ENCODE measurements at places on chromosomes 1 and 21.

- no peak for DNase-seq
Measured at GRCh38 chr1:8879464-8879921, 1.0 kb upstream of the ENO1 start.

DNA sequence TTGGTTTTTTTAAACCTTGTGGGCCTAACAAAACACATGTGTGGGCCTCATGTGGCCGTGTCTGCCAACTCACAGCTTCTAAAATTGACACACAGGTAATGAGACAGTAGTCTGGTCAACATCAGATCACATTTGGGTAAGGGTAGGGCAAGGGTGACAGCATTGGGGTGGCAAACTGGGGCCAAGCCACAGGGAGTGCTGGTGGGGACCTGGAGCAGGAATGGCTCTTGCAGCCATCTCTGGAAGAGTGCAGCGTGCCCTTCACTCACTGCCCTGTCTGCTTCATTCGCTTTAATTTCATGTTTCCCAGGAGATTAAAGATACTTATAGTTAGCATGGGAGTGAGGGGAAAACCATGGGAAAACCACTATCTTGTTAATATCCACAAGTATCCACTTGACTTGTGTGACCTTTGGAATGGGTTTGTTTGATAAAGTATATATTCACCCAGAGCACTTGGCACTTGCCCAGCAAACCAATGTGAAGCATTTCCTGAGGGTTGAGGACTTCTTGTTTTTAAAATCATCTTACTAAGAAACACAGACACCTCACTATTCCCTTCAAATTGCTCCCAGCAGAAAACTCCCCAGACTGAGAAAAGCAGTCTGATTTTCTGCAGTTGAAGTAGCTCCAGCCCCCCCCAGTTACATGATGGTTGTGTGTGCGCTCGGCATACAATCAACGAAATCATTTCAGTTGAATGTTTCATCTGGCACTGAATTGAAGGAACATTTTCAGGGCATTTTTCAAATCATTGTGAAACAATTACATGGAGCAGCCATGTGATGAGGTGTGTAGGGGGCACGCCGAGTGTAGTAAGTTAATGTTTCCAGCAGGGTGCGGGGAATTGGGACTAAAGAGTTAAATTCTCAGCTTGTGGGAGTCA, 175.7 kb downstream of the VPS13D start:
- no peak for DNase-seq

DNA sequence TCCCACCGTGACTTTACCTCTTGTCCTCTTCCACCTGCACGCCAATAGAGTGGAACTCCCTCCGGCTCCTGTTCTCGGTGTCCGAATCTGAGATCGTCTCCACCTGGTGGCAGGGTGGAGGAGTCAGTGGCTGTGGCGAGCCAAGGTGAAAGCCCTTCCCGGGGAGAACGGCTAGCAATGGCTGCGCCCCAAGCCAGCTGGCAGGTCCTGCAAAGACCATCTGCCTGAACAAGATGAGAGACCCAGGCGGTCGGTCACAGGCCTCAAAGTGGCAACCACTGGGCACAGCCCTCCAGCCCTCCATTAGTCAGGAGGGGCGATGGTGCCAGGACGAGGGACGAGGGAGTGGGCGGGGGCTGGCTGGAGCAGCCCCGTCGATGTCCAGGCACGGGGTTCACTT, 25.4 kb upstream of the SMIM12 start:
- no peak for DNase-seq

DNA sequence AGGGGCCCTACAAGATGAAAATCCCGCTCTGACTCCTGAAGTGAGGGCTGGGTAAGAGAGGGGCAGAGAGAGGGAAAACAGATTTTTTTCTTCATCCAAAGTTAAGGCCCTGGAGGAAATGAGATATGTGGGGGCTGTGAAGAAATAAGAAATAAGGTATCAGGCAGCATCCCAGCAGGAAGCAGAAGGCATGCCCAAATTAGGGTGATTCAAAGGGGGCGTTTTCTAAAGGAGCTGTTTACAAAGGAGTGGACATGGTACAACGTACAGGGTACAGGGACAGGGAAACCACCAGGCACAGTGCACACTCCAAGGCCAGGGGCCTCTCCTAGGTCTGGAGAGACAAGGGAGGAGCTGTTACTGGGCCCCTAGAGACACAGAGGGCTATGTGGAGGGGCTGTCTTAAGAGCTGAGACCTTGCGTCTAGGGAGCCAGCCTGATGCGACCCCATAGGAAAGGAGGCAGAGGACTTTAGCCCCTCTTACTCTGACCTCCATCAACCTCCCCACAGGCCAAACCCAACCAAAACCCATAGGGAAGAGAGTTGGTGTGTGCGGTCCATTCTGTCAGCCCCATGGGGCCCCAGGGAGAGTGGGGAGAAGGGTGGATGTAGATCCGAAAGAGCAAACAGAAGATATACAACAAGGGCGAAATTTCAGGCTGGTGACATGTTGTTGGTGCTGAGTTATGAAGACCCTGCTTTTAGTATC, 38.6 kb downstream of the STYXL2 start:
- DNase-seq = no peak

DNA sequence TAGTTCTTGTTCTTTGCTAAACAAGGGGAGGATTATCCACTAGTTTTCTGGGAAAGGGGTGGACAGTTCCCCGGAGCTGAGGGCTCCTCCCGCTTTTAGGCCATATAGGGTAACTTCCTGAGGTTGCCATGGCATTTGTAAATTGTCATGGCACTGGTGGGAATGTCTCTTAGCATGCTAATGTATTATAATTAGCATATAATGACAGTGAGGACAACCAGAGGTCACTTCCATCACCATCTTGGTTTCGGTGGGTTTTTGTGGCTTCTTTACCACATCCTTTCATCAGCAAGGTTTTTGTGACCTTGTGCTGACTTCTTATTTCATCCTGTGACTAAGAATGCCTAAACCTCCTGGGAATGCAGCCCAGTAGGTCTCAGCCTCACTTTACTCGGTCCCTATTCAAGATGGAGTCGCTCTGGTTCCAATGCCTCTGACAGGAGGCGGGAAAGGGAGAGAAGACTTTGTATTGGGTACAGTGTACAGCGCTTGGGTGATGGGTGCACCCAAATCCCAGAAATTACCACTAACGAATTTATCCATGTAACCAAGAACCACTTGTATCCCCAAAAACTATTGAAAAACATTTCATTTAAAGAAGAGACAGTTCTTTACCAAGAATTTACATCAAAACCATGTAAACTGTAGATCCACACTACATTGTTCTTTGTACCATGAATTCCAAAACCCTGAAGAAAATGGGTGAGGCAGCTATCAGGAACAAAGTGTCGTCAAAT, 8.7 kb upstream of the SLC2A5 start:
- DNase-seq = no peak

DNA sequence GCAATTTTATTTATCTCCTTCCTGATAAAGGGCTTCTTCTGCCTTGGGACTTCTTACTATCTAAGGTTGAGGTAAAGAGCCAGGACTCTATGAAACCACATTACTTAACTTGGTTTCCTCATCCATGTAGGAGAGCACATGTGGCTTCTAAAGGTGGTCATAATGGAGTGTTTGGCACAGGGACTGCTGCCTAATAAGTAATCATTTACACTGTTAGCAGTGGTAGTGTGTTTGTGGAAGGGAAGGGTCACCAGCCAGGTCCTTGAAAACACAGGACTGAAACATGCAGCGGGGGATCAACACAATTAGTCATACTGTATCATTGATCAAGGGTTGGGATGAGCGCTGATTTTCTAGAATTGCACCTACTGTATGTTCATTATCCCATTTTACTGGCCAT, 59.6 kb downstream of the UCK2 start:
- no peak for DNase-seq

- no peak for DNase-seq
Measured at GRCh38 chr1:60898413-60898812, 183.9 kb upstream of the NFIA start.

DNA sequence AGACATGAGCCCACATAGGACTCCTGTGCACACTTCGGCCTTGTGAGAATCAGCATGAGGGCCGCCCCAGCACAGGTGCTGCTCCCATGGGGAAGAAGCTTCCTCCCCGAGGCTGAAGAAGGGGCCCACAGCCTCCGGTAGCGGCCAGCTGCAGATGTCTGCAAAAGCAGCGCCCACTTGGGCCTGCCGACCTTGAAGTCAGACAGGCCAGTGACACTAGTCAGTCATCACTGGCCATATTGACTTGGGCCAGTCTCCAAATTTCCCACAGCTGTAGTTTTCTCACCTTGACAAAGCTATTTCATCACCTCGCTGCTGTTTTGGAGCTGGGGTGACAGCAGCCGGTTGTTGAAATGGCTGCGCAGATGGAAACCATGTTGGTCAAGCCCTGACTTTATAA, 83.0 kb downstream of the RIPK4 start:
- no peak for DNase-seq

- DNase-seq = no peak
Measured at GRCh38 chr1:198725090-198725489, 86.2 kb downstream of the PTPRC start.

DNA sequence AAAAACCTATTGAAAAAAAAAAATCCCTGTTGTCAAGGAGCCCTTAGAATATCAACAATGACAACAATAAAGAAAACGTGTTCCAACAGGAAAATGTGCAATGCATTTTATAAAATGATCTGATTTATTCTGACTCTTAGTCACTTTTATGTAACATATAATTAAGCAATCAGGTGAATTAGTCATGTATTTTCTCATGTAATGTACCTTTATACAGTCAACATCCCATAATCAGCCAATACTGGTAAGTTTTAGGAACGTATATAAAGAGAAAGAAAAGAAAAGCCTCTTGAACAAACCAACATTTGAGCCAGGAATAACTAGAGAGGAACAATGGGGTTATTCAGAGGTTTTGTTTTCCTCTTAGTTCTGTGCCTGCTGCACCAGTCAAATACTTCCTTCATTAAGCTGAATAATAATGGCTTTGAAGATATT, at the start of gene CLCA4:
Gene CLCA4, plus strand, starts transcription at position 292 of the 435 bp plus-strand sequence. Its CDS starts 42 bp downstream, at position 334.
- no peak for DNase-seq

DNA sequence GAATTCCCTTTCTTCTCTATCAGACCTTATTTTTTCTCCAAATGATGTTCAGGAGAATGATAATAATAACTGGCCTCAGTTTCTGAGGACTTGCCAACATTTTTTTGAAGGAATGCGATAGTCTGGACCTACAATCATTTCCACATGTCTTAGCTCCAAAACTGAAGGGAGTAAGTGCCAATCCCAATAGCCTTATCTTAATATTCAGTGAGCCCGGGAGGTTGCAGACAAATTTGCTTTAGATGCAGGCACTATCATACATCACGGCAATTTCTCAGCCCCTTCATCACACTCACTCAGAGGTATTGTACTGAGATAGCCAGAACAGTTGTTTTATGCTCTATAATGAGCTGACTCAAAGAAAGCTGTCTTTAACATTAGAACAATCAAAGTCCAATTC, 796.9 kb downstream of the ADGRL2 start:
- no peak for DNase-seq

DNA sequence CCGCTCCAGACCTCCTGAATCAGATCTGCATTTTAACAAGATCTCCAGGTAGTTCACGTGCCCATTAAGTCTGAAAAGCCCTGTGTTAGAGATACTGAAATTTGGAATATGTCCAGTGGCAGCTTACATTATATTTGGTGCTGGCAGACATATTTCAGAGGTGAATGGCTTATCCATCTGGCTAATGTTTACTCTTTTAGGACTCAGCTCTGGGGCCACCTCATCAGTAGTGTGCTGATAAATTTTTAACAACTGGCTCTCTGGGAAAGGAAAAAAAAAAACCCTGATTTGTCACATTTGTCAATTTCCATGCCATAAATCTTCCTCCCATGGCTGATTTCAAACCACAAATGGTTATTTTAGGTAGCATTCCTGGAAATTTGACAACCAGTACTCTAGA, 25.3 kb upstream of the SYT6 start:
- no peak for DNase-seq

- DNase-seq = no peak
Measured at GRCh38 chr1:115331558-115332331, 6.3 kb downstream of the NGF start.

- no peak for DNase-seq
Measured at GRCh38 chr1:16205891-16206546, 6.4 kb downstream of the ARHGEF19 start.

- no peak for DNase-seq
Measured at GRCh38 chr21:26795866-26796329, 49.3 kb downstream of the ADAMTS1 start.

DNA sequence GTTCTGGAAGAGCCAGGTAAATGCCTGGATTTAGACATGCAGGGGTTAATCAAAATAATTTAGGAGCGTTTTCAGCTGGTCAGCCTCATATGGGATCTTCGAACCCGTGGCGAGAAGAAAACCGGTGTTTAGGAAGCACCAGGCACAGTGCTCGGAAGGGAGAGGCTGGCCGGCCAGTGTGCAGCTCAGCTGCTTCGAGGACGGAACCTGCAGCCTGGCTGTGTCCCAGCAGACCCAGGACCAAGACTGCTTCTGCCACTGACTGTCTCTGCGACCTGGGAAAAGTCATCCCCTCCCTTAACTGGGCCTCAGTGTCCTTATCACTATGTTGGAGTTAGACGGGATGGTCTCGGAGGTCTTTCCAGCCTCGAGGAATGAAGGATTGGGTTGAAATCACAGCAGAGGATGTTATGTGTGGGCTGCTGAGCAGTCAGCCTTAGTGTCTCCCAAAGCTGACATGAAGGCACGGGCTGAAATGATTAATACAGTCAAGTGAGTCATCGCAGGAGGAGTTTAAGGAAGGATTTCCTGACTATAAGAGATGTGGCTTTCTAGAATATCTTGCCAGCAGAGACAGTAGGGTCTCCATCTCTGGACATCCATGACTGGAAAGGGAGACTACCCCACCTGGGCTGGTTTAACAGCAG, 20.8 kb downstream of the PPFIA4 start:
- no peak for DNase-seq

GRCh38 chr21:41560661-41561158, 52.8 kb upstream of the TMPRSS2 start:
- no peak for DNase-seq

GRCh38 chr1:214072426-214073157, 84.8 kb downstream of the PROX1 start:
- no peak for DNase-seq

All from stimulated activated CD4-positive, alpha-beta T cell treated with anti-CD3 and anti-CD28 coated beads, Interleukin-2, amount 100 ng/mL, for 24 hours (primary cell).